ENCODE measurements at places on chromosomes 12 and 14.

GRCh38 chr14:60003991-60004390, 84.0 kb downstream of the LRRC9 start:
- no peak for DNase-seq

- DNase-seq, result no peak
Measured at GRCh38 chr14:56694609-56695008, 115.0 kb downstream of the TMEM260 start.

- no peak for DNase-seq
Measured at GRCh38 chr12:44441155-44441554, 435.0 kb downstream of the NELL2 start.

- no peak for DNase-seq
Measured at GRCh38 chr14:28612414-28612813, 154.2 kb upstream of the FOXG1 start.

GRCh38 chr12:25384038-25384892, 133.5 kb upstream of the KRAS start:
- DNase-seq, result no peak

- DNase-seq, result no peak
Measured at GRCh38 chr14:100644383-100644782, 57.2 kb upstream of the BEGAIN start.

Measured in activated B cell treated with CpG ODN at 0.5 μM for 24 hours (primary cell).